ENCODE measurements at places on chromosomes 11 and 22.

- peak; percentile 28 for DNase-seq
Observed at GRCh38 chr11:776561-777287, 563 bp downstream of the GATD1 start.

GRCh38 chr11:10875430-10876021 is 17.7 kb upstream of the ZBED5 start:
- DNase-seq, result peak; percentile 17

DNA sequence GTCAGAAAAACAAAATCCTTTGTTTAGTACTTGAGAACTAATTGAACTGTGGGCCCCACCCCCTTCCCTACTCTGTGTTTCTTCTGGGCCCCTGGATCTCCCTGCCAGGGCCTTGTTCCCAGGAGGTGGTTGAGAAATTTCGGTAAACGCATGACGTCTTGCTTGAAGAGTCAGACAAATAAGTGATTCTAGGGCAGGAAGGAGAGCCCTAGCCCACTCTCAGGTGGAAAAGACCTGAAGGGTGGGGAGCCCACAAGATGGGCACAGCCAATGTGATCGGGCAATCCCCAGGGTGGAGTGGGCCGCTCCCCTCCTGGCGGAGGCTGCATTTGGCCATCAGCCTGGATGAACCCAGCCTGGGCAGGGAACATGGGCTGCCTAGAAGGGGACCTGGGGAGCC is 16.8 kb upstream of the P2RY2 start:
- no peak for DNase-seq

GRCh38 chr22:40397396-40397795 is 27.0 kb downstream of the SGSM3 start:
- peak; percentile 56 for DNase-seq

- no peak for DNase-seq
Observed at GRCh38 chr22:26314656-26315055, 114.4 kb upstream of the ASPHD2 start.

- DNase-seq, result peak; percentile 58
Observed at GRCh38 chr22:37259540-37260029, 15.5 kb upstream of the RAC2 start.

GRCh38 chr11:84056653-84057376 is 770.6 kb upstream of the CCDC90B start:
- DNase-seq, result no peak

DNA sequence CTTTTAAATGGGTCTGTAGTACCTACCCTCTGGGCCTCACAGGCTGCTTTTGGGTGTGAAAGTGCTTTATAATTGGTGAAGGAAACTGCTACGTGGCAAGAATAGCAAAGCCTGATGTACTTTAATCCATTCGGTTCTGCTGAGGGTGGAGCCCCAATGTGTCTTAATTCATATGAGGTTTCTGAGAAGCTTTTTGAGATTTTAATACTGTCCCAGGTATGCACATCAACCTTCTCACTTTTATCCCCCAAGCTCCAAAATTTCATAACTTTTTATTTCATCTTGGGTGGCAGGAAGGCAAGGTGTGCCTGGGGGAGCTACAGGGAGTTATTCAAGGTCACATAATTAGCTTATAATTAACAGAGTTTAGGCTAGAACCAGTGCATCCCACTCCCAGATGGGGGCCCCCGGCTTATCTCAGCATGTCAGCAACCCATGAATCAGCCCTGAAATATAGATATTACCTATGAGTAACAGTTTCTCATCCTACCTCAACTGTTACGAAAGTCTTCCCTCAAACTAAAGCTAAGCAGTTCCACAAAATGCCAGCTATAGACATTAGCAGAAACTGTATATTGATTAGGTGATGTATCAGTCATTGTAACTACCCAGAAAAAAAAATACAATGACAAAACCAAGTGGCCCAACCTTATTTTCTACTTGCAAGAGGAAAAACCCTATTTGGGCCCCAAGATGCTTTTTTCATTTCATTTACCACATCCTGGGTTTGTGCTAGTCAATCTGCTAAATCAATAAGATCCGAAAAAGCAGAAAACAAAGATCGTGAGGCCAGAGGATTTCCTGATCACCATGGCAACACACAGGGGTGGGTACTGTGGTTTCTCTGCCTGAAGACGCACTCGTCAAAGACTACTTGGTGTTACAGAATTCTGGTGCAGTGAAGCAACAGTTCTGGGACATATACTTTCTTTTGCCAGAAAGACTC is 26.7 kb downstream of the CD44 start:
- DNase-seq, result peak; percentile 76

DNA sequence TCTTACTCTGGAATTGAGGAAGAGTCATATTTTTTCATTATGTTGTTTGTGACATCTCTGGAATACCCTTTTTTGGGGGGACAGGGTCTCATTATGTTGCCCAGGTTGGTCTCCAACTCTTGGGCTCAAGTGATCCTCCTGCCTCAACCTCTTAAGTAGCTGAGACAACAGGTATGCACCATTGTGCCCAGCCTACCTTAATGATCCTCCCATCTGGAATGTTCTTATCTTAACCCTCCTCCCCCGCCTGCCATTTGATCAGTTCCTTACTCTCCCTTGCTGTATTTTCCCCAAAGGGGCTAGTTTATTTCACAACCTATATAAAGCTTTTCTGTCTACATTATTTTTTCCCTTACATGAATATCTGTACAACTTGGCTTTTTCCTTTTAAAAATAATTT is 594.7 kb downstream of the METTL15 start:
- DNase-seq, result no peak

DNA sequence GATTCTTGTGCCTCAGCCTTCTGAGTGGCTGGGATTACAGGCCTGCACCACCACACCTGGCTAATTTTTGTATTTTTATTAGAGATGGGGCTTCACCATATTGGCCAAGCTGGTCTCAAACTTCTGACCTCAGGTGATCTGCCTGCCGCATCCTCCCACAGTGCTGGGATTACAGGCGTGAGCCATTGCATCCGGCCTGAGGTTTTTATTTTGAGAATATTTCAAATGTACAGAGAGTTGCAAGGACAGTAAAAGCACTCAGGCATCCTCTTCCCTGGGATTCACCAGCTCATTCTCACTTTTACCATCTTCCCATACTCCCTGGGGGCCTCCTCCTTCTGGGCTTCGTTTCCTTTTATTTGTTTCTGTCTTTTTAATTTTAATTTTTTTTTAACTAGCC is 12.1 kb downstream of the MED15 start:
- no peak for DNase-seq

- no peak for DNase-seq
Observed at GRCh38 chr11:105192115-105192514, 52.5 kb upstream of the CARD18 start.

GRCh38 chr11:62578541-62578940 is 4.8 kb upstream of the EEF1G start:
- DNase-seq, result no peak

DNA sequence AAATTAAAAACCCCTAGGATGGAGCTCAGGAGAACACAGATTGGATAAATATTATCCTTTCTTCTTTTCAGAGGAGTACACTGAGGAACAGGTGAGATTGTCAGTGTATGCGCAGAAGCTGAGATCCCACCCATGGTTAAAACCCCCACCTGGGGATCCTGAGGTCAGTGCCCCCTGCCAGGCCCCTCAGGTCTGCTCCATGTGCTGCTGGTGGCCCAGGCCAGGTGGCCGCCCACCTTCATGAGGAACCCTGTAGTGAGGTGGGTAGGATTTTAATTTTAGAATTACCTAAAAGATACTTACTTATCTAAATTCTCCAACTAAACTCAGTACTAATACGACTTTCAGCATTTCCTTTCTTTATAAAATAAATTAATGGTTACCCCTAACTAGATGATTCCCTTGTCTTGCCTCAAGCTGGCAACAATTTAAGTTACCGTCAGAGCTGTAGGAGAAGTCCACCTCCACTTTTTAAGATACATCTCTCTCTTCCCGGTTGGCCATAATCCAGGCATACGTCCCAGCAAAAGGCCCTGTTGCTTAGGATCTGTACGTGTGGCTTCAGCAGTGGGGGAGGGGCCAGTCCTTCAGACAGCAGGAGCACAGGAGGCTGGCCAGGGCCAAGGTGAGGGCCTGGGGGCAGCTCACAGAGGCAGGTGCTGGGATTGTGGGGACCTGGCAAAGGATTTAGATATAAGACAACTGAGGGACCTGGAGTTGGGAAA is 61.5 kb upstream of the PITPNB start:
- DNase-seq, result no peak

DNA sequence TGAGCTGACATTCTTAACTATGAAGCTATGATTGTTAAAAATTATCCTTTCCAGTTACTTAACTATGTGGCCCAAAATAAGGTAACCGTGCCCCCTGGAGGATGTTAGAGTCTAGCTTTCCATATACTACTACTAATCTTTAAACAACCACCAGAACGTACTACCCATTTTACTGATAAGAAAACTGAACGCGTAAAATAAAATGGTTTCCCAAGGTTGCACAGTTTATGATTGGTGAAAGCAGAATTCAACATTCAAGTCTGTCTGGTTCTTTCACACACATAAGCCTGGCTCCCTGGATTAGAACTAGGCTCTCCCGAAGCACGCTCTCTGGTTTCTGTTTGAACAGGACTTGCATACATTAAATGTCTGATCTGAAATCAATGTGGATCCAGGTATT is 437.8 kb upstream of the CCDC90B start:
- DNase-seq, result peak; percentile 66
